Spleen (tissue), 13 donors: ENCODE measurements at places on chromosomes 11 and 22. TPM values are rescaled to one million over a fixed set of nuclear protein-coding genes. Genes with fewer than 3 reads are reported as not detected.

RAC2 gene
- 493 TPM for total RNA-seq

P2RX3 gene
- total RNA-seq: not detected

SORL1 gene
- 328 TPM for total RNA-seq

DNA sequence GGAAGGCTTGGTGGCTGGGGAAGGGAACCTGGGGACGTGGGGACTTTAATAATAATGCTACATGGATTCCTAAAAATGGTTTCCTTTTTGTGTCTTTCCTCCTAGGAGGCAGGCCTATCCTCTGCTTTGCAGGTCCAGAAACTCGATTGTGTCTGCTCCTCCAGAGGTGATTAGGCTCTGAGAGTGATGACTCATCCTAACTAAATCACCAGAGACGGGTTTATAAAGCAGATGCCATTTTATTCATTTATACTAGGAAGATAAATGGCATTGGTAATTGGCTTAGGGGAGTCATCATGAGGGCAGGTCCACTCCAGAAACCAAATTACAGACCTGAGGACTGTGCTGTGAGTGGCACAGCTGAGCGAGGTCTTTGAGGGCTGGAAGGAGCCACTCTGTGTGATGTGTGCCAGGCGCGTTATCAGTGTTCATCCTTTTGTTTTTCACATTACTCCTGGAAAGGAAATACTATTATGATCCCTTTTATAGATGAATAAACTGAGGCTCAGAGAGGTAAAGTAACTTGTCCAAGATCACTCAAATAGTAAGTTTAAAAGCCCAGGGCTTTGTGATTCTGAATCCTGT lies 7.1 kb downstream of the NLRX1 start:
- no peaks in the 10 kb centered on the region for H3K27me3 ChIP-seq
- H3K27ac ChIP-seq: no peak overlapping the region
- no peak for DNase-seq
- peaks cover 28% of the 10 kb centered on the region for H3K36me3 ChIP-seq
- peaks cover 45% of the 10 kb centered on the region for H3K4me1 ChIP-seq
- no peak overlapping the region for H3K4me3 ChIP-seq

GRCh38 chr11:85756401-85757200 lies 54.3 kb downstream of the SYTL2 start:
- no peak overlapping the region for H3K4me3 ChIP-seq
- no peaks in the 10 kb centered on the region for H3K36me3 ChIP-seq
- peaks cover 54% of the 10 kb centered on the region for H3K4me1 ChIP-seq
- peak overlapping the region; percentile 12 for H3K27ac ChIP-seq
- no peaks in the 10 kb centered on the region for H3K27me3 ChIP-seq
- DNase-seq: no peak

DNA sequence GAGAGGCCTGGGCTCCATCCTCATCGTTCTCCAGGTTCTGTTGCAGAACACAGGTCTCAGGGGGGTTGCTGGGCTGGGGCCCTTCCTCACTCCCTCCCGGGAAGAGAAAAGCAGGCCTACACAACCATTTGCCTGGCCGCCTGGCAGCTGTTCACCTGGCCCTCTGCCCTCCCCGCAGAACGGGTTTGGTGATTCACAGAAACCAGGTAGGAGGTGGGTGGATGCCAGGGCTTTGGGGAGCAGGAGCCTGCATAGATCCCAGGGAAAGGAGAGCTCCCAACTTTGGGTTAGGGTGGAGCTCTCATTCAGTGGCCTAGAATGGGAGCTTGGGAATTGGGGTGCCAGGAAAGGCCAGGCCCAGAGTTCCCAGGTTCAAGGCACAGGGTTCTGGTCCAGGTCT lies 995 bp downstream of the TMEM134 start:
- H3K27me3 ChIP-seq: no peaks in the 10 kb centered on the region
- DNase-seq: no peak
- peaks cover 70% of the 10 kb centered on the region for H3K4me1 ChIP-seq
- peak overlapping the region; percentile 93 for H3K27ac ChIP-seq
- peak overlapping the region; percentile 97 for H3K4me3 ChIP-seq

GRCh38 chr11:7115780-7116179 lies 27.0 kb downstream of the RBMXL2 start:
- no peaks in the 10 kb centered on the region for H3K27me3 ChIP-seq
- H3K4me3 ChIP-seq: no peak overlapping the region
- DNase-seq: no peak
- no peak overlapping the region for H3K27ac ChIP-seq
